ENCODE measurements at places on chromosomes 12 and 14. TPM values are rescaled to one million over a fixed set of nuclear protein-coding genes. Genes with fewer than 3 reads are reported as not detected.
A peak's percentile ranks its signal among the peaks of the same experiment; 100 is the strongest.

DNA sequence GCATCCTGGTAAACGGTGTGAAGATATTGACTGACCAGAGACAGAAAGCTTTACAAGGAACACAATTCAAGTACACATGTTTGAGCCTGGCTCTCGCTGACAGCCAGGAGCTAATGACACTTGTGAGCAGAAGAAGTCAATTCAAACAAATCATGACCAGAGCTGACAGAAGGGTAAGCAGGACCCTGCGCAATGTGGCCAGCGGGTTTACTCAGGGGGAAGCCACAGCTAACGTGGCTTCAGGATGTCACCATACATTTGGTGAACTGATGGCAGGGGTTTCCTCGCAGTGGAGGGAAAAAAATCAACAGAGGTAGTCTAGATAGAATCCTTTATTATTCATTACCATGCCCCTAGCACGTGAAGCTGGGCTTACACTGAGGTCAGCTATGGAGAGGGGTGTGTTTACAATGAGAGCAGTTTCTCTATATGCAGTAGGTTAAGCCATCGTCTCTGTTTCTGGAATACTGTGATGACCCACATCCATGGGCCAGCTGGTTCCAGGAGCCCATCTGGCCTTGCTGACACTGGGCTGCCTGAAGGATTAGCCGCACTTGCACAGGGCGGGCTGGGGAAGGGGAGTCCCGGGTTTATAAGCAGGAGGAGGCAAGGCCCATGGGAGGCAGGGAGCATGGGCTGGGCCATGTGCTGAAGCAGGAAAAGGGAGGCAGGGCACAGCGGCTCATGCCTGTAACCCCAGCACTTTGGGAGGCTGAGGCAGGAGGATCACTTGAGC, 198.2 kb upstream of the PRMT8 start:
- H3K27ac ChIP-seq: no peak overlapping the region
- H3K4me3 ChIP-seq: no peak overlapping the region
- H3K4me1 ChIP-seq: no peaks in the 10 kb centered on the region

- H3K27me3 ChIP-seq: peaks cover 3% of the 10 kb centered on the region
- H3K4me3 ChIP-seq: no peak within 1 kb of the TSS
- H3K36me3 ChIP-seq: no peaks in the 10 kb centered on the region
- peaks cover 42% of the 10 kb centered on the region for H3K4me1 ChIP-seq
- H3K27ac ChIP-seq: no peak within 1 kb of the TSS
Observed at GRCh38 chr14:105525861-105526775, at the start of gene TMEM121. Gene TMEM121 (plus strand): TSS chr14:105526583. CDS start chr14:105528835, 2,252 bp downstream.

DNA sequence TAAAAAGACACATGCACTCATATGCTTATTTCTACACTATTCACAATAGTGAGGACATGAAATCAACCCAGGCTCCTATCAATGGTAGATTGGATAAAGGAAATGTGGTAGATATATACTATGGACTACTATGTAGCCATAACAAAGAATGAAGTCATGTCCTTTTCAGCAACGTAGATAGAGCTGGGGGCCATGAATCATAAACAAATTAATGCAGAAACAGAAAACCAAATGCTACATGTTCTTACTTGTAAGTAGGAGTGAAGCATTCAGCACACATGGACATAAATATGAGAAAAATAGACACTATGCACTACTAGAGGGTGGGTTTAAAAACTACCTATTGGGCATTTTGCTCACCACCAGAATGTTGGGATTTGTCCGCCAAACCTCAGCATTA, 278.0 kb upstream of the MIS18BP1 start:
- H3K27ac ChIP-seq: no peak overlapping the region
- H3K4me1 ChIP-seq: no peaks in the 10 kb centered on the region
- no peaks in the 10 kb centered on the region for H3K36me3 ChIP-seq
- no peak for DNase-seq
- no peaks in the 10 kb centered on the region for H3K27me3 ChIP-seq

GRCh38 chr12:7959701-7960121, 23.7 kb upstream of the SLC2A3 start:
- H3K4me1 ChIP-seq: peaks cover 28% of the 10 kb centered on the region
- peak; percentile 70 for DNase-seq
- no peaks in the 10 kb centered on the region for H3K36me3 ChIP-seq
- no peaks in the 10 kb centered on the region for H3K27me3 ChIP-seq
- H3K4me3 ChIP-seq: peak overlapping the region; percentile 90
- peak overlapping the region; percentile 92 for H3K27ac ChIP-seq

GRCh38 chr12:47328831-47329545, 249.2 kb upstream of the AMIGO2 start:
- H3K4me3 ChIP-seq: no peak overlapping the region
- H3K4me1 ChIP-seq: no peaks in the 10 kb centered on the region
- no peak overlapping the region for H3K27ac ChIP-seq
- DNase-seq: no peak
- H3K27me3 ChIP-seq: no peaks in the 10 kb centered on the region

- H3K4me1 ChIP-seq: no peaks in the 10 kb centered on the region
- H3K27ac ChIP-seq: no peak overlapping the region
Observed at GRCh38 chr14:56322531-56322930, 204.3 kb downstream of the PELI2 start.

DNA sequence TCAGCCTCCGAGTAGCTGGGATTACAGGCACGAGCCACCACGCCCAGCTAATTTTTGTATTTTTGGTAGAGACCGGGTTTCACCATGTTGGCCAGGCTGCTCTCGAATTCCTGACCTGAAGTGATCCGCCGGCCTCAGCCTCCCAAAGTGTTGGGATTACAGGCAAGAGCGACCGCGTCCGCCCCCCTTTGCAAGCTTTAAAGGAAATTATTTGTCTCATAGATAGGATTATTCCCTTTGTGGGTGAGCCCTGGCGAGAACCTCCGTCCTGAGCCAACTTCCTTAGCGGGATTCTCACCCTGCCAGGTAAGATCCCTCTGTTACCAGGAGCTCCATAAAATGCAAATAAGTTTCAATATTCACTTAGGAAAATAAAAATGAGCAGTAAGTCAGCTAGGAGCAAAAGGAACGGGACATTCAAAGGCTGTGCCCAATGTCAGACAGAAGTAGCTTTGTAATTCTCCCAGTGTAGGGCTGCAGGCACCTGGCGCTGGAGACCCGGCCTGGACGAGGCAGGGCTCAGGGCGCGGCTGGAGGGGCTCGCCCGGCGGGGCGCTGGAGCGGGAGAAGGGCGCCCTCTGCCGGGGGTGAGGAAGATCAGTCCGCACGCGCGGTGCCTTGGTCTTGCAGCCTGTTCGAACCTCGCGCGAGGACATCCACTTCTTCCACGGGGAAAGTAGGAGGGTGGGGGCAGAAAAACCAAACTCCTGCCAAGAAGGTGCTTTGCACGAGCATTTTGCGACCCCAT, 47.2 kb upstream of the PLXNC1 start:
- peaks cover 2% of the 10 kb centered on the region for H3K27me3 ChIP-seq
- DNase-seq: peak; percentile 87
- H3K36me3 ChIP-seq: no peaks in the 10 kb centered on the region
- peak overlapping the region; percentile 88 for H3K4me3 ChIP-seq
- H3K27ac ChIP-seq: no peak overlapping the region

- H3K27ac ChIP-seq: no peak overlapping the region
- no peak overlapping the region for H3K4me3 ChIP-seq
Observed at GRCh38 chr14:24837280-24838046, 203.5 kb upstream of the GZMB start.

DNA sequence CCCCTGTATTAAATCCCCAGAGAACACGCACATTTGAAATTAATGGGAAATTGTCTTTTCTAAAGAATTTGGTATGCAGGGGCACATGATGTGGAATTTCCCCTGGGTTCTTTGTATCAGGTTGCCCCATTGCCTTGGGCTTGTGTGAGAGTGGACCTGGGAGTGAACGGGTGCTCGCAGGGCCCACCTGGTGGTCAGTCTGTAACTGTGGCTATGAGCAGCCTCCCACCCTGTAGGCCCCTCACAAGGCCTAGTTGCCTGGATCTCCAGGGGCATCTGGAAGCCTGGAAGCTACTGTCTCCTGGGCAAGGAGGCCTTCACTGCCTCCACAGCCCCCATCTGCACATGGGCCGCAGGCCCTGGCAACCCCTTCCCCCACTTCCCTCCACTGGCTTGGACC, 96.7 kb downstream of the SLC25A47 start:
- H3K36me3 ChIP-seq: no peaks in the 10 kb centered on the region
- H3K27me3 ChIP-seq: no peaks in the 10 kb centered on the region
- H3K27ac ChIP-seq: no peak overlapping the region
- no peak for DNase-seq
- H3K4me1 ChIP-seq: no peaks in the 10 kb centered on the region
- no peak overlapping the region for H3K4me3 ChIP-seq

DNA sequence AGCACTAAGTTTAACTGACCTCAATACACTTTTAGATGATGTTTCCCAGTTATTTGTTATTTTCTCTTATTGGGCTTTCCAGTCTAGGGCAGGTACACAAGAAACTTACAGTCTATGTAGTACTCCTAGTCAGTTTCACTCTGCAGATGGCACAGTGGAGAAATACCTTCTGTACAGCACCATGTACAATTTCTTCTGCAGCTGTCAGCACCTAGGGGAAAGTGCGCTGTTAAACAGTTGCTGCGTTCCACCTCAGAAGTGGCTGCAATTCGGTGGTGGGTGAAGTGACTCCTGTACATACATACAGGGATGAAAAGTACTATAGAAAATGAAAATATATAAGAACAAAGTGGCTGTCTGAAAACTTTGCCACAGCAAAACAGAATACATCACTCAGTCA, 48.3 kb downstream of the NOVA1 start:
- H3K27ac ChIP-seq: no peak overlapping the region
- no peaks in the 10 kb centered on the region for H3K27me3 ChIP-seq
- no peak overlapping the region for H3K4me3 ChIP-seq
- no peaks in the 10 kb centered on the region for H3K36me3 ChIP-seq
- no peak for DNase-seq
- H3K4me1 ChIP-seq: no peaks in the 10 kb centered on the region

- DNase-seq: no peak
- H3K4me3 ChIP-seq: no peak overlapping the region
- no peak overlapping the region for H3K27ac ChIP-seq
Observed at GRCh38 chr12:28234444-28234843, 44.2 kb downstream of the CCDC91 start.

- no peaks in the 10 kb centered on the region for H3K36me3 ChIP-seq
- no peaks in the 10 kb centered on the region for H3K27me3 ChIP-seq
- no peak overlapping the region for H3K4me3 ChIP-seq
- no peak overlapping the region for H3K27ac ChIP-seq
- peaks cover 7% of the 10 kb centered on the region for H3K4me1 ChIP-seq
- DNase-seq: no peak
Observed at GRCh38 chr14:68639000-68639757, 153.7 kb downstream of the ZFP36L1 start.

- no peaks in the 10 kb centered on the region for H3K36me3 ChIP-seq
- H3K4me3 ChIP-seq: no peak overlapping the region
- DNase-seq: no peak
- no peak overlapping the region for H3K27ac ChIP-seq
- H3K27me3 ChIP-seq: no peaks in the 10 kb centered on the region
- no peaks in the 10 kb centered on the region for H3K4me1 ChIP-seq
Observed at GRCh38 chr14:95394297-95395097, 74.8 kb upstream of the CLMN start.

GRCh38 chr14:76902591-76902990, 76.4 kb downstream of the LRRC74A start:
- H3K27me3 ChIP-seq: no peaks in the 10 kb centered on the region
- no peak overlapping the region for H3K4me3 ChIP-seq
- H3K27ac ChIP-seq: no peak overlapping the region
- no peaks in the 10 kb centered on the region for H3K36me3 ChIP-seq
- H3K4me1 ChIP-seq: peaks cover 13% of the 10 kb centered on the region

GRCh38 chr14:88210426-88210825, 112.6 kb downstream of the KCNK10 start:
- DNase-seq: no peak
- H3K36me3 ChIP-seq: no peaks in the 10 kb centered on the region
- H3K4me1 ChIP-seq: no peaks in the 10 kb centered on the region
- H3K27ac ChIP-seq: no peak overlapping the region

GRCh38 chr12:14260011-14260993, 105.2 kb upstream of the ATF7IP start:
- no peak overlapping the region for H3K4me3 ChIP-seq
- DNase-seq: no peak
- no peak overlapping the region for H3K27ac ChIP-seq
- peaks cover 32% of the 10 kb centered on the region for H3K4me1 ChIP-seq

DNA sequence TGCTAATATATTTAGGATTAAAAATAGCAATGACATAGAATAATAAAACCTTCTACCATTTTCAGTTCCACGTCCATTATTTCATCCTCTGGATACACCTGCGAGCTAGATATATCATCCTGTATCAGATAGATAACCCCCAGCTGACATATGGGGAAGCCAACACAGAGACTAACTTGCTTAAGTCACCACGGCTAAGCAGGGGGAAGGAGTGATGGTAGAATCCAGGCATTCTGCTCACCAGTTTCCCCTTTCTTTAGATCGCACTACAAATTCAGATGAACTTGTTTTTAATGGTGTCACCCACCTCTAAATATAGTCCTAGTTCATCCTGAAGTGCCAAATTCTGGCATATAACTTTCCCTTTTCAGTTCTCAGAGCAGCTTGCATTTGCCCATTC, 110.1 kb downstream of the TXNDC16 start:
- no peaks in the 10 kb centered on the region for H3K27me3 ChIP-seq
- H3K4me3 ChIP-seq: no peak overlapping the region
- no peak overlapping the region for H3K27ac ChIP-seq
- H3K36me3 ChIP-seq: peaks cover 17% of the 10 kb centered on the region
- no peak for DNase-seq

GRCh38 chr12:62865937-62866336, 69.0 kb downstream of the PPM1H start:
- no peaks in the 10 kb centered on the region for H3K36me3 ChIP-seq
- H3K27me3 ChIP-seq: peaks cover 5% of the 10 kb centered on the region
- no peak overlapping the region for H3K27ac ChIP-seq
- H3K4me1 ChIP-seq: no peaks in the 10 kb centered on the region
- no peak for DNase-seq

DNA sequence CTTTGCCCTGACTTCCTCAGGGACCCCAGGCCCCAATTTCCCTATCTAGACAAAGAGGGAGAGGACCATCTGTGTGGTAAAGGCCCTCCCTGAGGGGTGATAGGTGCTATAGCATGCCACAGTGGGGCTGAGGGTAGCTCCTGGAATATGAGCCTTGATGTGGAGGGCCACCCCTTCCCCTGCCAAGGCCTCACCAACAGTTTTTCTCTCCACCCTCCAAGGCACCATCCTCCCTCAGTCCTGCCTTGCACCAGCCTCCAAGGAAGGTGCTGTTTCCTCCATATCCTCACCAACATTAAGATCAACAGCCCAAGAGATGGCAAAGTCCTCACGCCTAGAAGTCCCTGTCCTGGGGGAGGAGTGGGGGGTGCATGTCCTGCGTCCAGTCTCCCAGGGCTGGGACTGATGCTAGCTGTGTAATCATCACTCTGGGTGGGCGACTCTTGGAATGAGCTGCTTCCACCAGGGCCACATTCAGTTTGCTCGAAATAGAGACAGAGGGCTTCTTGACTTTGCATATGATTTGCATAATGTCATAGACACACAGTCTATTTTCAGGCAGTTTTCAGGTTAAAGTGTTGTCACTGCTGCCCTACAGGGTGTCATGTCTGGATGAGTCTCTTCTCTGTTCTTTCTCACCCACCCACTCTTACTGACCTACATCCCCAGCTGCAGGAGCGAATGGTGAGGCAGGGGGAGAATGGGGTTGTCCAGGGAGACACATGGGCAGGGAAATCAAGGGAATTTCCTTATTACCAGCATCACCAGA, 17.4 kb downstream of the ACVRL1 start:
- H3K27ac ChIP-seq: no peak overlapping the region
- H3K4me3 ChIP-seq: no peak overlapping the region
- DNase-seq: no peak
- H3K36me3 ChIP-seq: no peaks in the 10 kb centered on the region
- peaks cover 3% of the 10 kb centered on the region for H3K4me1 ChIP-seq

CLEC1B gene
- polyA plus RNA-seq: not detected

KRT2 gene
- polyA plus RNA-seq: not detected

CMAS gene
- 41.8 TPM for polyA plus RNA-seq

SSTR1 gene
- not detected for polyA plus RNA-seq

USP44 gene
- polyA plus RNA-seq: 0.86 TPM

TRAFD1 gene
- polyA plus RNA-seq: 83.7 TPM

ASIC1 gene
- polyA plus RNA-seq: 0.47 TPM

STXBP6 gene
- not detected for polyA plus RNA-seq

CLEC4C gene
- not detected for polyA plus RNA-seq

KCNMB4 gene
- polyA plus RNA-seq: 0.63 TPM

All from CD4-positive, CD25-positive, alpha-beta regulatory T cell (primary cell).